ENCODE measurements at places on chromosomes 3 and 15. TPM values are rescaled to one million over a fixed set of nuclear protein-coding genes. Genes with fewer than 3 reads are reported as not detected.

DNA sequence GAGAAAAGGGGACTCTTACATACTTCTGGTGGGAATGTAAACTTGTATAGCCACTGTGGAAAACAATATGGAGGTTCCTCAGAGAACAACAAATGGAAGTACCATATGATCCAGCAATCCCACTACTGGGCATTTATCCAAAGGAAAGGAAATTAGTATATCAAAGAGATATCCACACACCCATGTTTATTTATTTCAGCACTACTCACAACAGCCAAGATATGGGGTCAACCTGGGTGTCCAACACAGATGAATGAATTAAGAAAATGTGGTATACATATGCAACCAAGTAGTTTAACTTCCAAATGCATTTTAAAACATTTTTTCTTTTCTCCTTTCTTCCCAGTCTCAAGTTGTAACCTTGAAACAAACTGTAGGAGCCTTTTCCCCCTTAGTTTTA lies 54.3 kb downstream of the IMPG2 start:
- no peak for DNase-seq

RCCD1 gene
- polyA plus RNA-seq, result 17.0 TPM

DNA sequence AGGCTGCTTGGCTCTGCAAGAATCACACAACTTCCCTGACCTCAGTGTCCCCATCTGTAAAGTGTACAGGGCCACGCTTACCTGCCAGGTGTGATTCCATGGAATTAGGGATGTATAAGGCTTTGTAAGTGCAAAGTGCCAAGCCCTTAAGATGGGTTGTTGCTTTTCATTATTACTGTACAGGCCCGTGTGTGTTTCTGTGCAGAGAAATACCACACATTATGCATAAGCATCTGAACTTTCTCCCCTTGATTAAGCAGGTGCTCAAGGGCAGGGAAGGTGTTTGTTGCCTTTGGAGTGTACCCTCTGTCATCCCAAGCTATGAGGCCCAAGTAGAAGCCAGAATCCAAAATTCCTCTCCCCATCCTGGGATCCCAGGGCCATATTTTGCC lies 13.6 kb upstream of the HRH1 start:
- no peak for DNase-seq

SLC24A5 gene
- 2.0 TPM for polyA plus RNA-seq

DNA sequence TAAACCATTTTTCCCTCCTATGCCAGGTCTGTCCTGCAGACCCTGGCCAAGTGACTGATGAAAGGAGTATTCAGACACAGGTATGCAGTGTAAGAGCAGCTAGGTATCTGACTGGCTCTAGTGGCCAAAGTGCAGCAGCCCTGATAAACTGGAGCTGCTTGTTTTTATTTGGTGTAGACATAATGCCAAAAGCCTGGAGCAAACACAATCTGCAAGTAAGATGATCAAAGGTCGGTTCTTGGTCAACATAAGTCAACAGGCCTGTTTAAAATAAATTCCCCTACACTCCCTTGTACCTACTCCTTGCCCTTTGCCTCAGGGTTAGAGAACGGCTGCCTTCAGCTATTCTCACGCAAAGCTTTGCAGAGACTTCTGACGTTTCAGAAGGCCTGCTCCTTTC lies 1003.1 kb downstream of the ZPLD1 start:
- no peak for DNase-seq

C3orf49 gene
- polyA plus RNA-seq, result 1.00 TPM
